ENCODE measurements at places on chromosomes 11 and 22.
A peak's percentile ranks its signal among the peaks of the same experiment; 100 is the strongest.

- DNase-seq, result no peak
Measured at GRCh38 chr11:95985174-95985808, 61.4 kb upstream of the MTMR2 start.

DNA sequence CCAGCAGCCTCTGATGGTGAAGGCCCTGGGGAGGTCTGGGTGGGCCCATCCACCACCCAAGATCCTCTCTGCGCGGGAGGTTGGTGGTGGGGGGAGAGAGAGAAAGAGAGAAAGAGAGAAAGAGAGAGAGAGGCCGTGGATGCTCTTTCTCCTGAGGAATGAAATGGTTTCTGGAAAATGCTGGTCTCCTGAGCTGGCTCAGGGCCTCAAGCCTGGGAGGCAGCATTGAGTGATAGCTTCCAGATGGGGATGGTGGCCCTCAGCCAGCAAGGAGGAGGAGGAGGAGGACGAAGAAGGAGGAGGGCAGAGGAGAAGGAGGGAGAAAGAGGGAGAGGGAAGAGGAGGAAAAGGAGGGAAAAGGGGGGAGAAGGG lies 4.6 kb downstream of the TSPAN32 start:
- peak; percentile 58 for DNase-seq

DNA sequence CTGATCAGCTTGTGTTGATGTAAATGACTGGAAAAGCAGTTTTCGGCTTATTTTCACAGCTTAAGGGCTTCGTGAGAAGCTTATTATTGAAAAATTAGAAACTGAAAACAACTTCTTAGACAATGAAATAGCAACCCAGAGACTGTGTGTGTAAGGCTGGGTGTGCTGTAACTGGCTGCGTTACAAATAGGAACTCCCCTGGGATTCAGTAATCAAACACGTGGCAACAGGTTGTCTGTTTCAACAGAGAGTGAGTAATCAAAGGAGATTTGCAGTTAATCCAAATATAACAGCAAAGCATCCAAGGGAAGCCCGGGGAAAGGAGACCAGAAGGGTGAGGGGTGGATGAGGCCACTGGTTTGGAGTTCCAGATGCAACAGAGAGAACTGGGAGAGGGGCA lies 19.2 kb downstream of the NTM start:
- DNase-seq, result no peak

DNA sequence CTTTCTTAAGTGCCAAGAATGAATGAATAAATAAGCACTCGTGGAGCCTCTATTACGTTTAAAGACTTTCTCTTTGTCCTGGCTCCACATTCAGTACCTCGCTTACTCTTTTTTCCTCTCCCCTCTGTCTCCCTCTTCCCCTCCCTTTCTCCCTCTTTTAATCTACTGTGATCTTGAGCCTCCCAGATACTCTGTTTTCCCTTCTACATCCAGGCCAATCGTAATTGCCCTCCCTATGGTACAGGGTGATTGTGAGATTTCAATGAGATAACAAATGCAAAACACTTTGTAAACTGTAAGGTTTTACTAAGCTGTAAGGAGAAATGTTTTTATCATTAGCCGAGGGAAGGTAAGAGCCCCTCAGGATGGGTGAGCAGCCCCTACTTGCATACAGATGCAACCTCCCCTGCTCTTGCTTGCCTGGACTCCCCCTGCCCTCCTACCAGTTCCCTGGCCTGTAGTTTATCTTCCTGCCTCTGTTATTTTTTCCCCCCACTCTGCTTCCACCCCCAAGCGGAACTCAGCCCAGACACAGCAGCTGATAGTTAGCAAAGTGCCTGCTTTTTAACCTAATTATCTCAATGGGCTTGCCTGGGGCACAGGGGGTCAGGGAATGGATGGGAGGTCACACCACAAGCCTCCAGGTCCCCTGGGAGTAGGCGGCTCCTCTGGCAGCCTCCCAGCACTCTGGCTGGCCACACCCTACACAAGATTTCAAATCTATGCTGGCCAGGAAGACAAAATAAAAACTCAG lies 76.9 kb upstream of the CADM1 start:
- DNase-seq, result no peak

DNA sequence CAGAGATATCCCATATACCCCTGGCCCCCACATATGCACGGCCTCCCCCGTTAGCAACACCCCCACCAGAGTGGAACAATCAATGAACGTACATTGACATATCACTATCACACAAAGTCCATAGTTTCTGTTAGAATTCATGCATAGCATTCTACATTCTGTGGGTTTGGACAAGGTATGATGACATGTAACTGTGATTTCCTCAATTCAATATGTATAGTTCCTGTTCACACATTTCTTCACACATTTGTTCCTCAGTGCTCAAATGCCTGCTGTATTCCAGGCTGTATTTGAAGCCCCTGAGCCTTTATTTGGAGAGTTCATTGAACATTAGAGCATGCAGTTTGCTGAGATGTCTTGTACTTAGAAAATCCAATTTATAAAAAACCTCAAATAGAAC lies 69.9 kb downstream of the PTPRJ start:
- no peak for DNase-seq

DNA sequence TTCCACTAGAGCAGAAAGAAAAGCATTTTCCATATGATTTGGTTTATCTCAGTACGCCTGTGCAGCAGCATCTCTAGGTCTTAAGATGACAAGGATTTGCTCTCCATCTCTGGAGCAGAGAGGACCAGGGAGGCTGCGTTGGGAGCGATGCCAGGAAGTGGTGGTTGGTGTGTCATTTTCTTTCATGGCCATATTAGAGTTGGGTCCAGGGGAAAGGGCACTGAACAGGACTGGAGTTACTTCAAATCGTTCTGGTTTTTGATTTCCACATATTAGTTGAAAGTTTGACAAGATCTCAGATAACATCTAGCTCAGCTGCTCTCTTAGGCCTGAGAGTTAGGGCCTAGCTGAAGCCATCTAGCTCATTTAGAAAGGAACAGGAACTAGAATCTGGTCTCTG lies 157.7 kb downstream of the ADAMTS15 start:
- DNase-seq, result no peak

GRCh38 chr22:38843201-38843656 lies 599 bp downstream of the NPTXR start:
- peak; percentile 57 for DNase-seq

GRCh38 chr22:29481265-29482000 lies 1.4 kb downstream of the NEFH start:
- DNase-seq, result no peak

GRCh38 chr22:29014773-29015172 lies 46.9 kb downstream of the C22orf31 start:
- no peak for DNase-seq

DNA sequence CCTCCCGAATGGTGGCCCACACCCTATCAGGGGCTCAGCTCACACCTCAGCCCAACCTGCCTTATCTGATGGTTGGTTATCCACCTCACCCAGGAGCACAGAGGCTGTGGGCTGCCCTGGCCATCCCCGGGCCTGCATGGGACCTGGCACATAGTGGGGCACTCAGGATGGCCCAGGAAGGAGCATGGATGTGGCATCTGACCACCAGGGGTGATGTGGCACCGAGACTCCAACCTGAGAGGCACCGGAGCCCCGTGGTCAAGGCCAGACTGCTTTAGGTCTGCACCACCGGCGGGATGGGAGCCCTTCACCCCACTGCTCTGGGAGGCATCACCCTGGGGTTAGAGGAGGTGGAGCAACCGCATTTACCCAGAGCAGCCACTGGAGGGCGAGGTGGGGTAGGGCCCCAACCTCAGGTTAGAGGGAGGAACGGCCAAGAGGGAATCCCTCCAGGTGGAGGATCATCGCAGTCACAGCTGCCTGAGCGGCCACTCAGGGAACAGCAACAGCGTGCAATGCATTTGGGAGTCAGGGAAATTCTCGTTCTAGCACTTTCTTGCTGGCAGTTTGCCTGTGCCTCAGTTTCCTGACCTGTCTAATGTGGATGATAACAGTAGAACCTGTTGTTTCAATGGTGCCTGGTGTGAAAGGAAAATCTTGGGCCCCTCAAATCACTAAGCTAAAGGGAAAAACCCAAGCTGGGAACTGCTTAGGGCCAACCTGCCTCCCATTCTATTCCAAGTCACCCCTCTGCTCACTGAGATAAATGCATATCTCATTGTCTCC lies 52.9 kb upstream of the CARS1 start:
- peak; percentile 75 for DNase-seq

GRCh38 chr11:1549338-1550330 lies 22.4 kb downstream of the DUSP8 start:
- no peak for DNase-seq

- no peak for DNase-seq
Measured at GRCh38 chr11:71120471-71120896, 131.9 kb downstream of the SHANK2 start.

DNA sequence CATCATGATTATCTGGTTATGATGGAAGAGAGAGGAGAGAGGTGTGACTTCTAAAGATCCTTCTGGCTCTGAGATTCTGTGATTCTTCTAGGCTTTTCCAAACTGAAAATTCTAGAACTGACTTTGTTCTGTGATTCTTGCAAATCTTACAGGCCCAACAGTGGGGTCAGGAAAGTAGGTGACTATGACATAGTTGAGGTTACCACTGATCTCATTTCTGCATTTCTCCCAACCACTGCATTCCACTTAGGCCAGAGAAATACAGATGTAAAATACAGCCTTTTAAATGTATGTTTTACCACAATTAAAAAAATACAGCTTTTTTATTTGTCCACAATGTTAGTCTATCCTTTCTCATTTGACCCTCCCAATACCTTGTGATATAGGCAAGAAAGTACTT lies 83.7 kb downstream of the STIM1 start:
- DNase-seq, result no peak

- DNase-seq, result no peak
Measured at GRCh38 chr11:103953797-103954486, 82.5 kb upstream of the DDI1 start.

DNA sequence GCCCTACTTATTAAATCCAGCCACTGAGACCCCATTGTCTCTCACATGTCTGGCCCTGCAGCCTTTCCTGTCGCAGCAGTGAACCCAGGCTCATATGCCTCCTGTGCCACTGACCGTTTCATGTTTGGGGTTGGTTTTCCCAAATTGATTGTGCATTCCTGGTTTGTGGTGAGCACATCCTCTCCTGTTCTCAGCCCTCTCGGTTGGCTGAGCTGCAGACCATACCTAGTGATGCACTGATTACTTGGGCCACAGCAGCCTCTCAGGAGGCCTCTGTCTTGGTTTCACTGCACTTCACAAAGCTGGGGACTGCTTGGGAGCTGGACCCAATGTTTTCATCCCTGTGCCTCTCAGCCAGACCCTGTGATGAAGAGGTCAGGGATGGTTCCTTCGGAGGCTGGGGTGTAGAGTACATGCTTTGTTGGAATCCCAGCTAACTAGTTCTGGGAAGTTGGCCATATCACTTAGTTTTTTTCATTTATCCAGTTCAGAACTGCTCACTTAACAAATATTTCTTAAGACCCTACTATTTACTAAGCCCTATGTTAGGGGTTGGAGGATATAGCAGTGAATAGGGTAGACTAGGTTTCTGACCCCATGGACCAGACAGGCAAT lies 30.9 kb downstream of the PARVA start:
- no peak for DNase-seq

- DNase-seq, result peak; percentile 36
Measured at GRCh38 chr11:134529212-134530096, 117.4 kb upstream of the B3GAT1 start.

DNA sequence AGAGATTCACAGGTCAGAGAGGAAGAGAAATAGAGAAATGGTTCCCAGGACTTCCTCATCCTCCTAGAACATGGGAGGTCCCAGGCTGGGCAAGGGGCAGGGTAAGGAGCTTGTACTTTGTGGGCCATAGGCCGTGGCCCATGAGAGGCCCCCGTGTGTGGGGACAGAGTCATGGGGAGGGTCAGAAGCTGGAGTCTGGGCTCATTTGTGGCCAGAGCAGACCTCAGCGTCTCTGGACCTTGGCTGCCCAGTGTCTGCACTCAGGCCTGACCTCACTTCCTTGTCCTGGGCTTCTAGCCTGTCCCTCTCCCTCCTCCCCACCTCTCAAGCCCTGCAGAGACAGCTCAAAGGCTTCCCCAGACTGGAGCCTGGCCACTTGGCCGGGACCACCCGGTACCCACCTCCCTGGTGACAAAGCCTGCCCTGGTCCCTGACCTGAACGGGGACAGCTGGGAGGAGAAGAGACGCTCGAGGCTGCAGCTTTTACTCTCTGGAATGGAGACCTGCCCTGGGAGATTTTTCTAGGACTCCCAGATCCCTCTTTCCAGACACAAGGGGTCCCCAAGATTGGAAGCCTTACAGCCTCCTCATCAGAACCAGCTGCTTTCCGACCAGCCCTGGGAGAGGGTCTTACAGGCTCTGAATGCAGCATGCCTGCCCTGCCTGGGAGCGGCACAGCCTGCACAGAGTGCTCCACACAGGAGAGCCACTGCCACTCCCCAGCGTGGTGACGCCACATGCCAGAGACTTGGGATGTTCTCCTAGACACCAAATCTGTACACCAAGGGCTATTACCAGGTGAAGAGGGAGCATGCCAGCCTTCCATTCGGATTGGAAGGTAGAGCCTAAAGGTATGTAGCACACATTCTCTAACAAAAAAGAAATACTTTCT lies 569.0 kb upstream of the B3GAT1 start:
- no peak for DNase-seq

- DNase-seq, result no peak
Measured at GRCh38 chr11:6780829-6781228, 2.0 kb upstream of the OR2AG1 start.

DNA sequence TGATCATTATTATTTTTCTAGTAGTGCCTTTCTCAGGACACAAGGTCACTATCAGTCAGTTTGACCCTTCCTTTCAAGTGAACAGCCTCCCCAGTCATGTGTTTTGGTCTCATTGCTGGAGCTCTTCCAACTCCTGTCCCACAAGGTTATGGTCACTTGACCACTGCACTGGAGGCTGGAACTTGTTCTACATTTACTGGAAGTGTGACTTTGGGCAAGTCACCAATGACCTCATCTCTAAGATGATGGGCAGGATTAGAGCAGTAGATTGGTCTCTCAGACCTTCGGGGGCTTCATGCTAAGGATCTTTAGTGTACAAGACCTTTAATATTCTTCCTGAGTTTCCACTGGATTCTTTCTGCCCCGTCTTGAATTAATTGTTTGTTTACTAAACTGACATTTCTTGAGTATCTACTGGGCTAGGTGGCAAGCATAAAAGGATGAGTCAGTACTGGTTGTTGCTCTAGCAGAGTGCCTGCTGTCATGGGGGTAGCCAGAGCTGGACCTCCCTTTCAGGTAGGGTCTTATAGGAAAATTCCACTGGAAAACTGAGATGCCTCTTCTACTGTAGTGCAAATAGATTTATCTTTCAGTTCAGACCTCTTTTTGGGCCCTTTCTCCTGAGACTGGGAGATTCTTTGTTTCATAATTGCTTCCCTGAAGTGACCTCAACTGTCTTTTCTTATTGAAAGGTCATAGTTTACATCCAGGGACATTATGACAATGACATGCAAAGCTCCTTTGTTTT lies 106.8 kb downstream of the GRAMD1B start:
- DNase-seq, result no peak

GRCh38 chr11:128302425-128303186 lies 284.8 kb downstream of the ETS1 start:
- DNase-seq, result no peak

Measured in Peyer's patch (tissue), 4 donors.